Astrocyte (in vitro differentiated cells and primary cell): ENCODE measurements at places on chromosomes 4 and X.

DNA sequence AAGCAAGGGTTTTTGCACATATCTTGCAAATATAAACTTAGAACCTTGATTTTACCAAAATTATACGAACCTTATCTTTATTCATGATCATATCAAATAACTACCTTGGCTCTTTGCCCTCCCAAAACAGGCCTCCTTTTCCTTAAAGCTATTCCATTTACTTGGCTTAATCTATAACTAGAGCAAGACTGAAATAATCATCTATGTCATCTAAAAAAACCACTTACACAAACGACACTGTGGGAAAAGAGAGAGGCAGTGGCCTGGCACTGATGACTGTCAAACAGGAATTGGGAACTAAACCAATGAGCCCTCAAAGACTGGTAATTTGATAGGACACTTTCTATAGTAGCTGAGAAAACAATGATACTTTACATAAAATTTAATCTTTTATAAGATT lies 11.7 kb upstream of the PTPN13 start:
- no peak for DNase-seq
- H3K27ac ChIP-seq, result no peak overlapping the region
- H3K36me3 ChIP-seq, result no peaks in the 10 kb centered on the region
- no peaks in the 10 kb centered on the region for H3K27me3 ChIP-seq

DNA sequence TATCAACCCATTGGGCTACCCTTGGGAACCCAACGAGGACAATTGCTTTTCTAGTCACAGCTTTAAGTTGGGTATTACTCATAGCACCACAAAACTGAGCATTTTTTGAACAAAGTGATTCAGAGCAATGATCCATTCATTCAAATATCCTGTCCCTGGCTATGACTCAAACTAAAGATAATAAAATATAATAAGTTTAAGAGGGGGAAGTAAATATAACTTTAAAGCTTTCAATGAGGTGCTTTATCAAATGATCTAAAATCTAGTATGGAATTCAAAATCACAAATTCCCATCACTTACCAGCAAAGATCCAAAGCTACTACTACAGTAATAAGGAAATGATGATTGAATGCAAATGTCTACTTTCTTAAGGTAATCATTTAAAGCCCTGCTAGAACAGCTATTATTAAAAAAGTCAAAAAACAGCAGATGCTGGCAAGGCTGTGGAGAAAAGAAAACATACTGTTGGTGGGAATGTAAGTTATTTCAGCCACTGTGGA lies 39.8 kb upstream of the S100G start:
- H3K36me3 ChIP-seq, result no peaks in the 10 kb centered on the region
- H3K4me3 ChIP-seq, result no peak overlapping the region
- peaks cover 4% of the 10 kb centered on the region for H3K4me1 ChIP-seq
- H3K27ac ChIP-seq, result peak overlapping the region; percentile 93

DNA sequence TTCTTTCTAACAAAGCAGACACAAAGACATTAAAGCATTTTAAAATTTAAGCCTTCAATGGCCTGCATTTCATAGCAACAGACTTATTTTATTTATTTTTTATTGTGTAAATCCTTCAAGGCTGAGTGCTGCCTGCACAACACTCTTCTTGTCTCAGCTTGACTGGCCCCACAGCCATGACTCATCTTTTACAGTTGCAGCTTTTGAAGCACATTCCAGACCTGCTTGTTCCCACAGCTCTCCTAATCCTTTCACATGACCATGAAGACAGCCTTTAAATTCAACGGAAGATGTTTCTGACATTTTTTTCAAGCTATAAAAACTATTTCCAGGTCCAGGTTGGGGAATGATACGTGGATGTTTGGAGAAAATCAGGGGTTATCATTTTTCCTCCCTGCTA lies 276.9 kb upstream of the TACR3 start:
- peak overlapping the region; percentile 53 for H3K27ac ChIP-seq
- peak; percentile 86 for DNase-seq
- no peaks in the 10 kb centered on the region for H3K36me3 ChIP-seq
- peaks cover 4% of the 10 kb centered on the region for H3K4me1 ChIP-seq
- no peaks in the 10 kb centered on the region for H3K27me3 ChIP-seq
- peak overlapping the region; percentile 17 for H3K4me3 ChIP-seq

DNA sequence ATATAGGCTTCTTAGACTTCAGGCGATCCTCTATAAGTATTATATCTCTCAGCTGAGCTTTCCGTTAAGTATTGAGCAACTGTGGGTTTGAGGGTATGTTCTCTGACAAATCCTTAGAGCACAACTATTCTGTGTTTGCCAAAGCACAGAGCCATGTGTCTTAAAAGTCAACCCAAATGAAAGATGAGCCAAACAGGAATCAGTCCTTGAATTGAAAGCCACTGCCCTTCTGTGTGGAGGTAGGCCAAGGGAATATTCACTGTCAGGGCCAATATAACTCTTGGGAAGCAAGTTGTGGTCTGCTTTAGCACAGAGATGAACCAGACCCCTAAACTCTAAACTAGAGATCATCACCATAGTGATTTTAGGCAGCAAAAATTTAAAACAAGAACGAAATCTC lies 164.0 kb downstream of the STAG2 start:
- no peaks in the 10 kb centered on the region for H3K4me1 ChIP-seq
- no peak for DNase-seq
- no peak overlapping the region for H3K4me3 ChIP-seq
- no peaks in the 10 kb centered on the region for H3K27me3 ChIP-seq
- no peaks in the 10 kb centered on the region for H3K36me3 ChIP-seq

DNA sequence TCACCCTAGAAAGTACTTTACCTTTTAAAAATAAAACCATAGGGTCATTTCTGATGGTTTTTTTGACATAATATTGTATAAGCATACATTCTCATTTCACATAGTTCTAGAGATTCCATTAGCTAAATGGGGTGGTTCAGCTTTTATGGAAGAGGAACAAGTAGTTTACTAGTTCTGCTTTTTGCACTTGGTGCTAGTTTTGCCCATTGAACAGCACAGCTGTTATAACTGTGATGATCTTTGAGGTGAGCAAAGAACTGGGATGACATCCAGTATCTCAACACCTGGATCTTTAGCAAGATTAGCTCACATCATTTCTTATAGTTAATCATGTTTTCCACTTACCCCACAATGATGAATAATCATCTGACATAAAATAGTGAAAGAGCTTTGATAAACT lies 40.9 kb downstream of the MOB1B start:
- H3K4me3 ChIP-seq, result no peak overlapping the region
- H3K36me3 ChIP-seq, result no peaks in the 10 kb centered on the region
- H3K27ac ChIP-seq, result no peak overlapping the region
- H3K27me3 ChIP-seq, result no peaks in the 10 kb centered on the region
- no peak for DNase-seq
- H3K4me1 ChIP-seq, result no peaks in the 10 kb centered on the region

DNA sequence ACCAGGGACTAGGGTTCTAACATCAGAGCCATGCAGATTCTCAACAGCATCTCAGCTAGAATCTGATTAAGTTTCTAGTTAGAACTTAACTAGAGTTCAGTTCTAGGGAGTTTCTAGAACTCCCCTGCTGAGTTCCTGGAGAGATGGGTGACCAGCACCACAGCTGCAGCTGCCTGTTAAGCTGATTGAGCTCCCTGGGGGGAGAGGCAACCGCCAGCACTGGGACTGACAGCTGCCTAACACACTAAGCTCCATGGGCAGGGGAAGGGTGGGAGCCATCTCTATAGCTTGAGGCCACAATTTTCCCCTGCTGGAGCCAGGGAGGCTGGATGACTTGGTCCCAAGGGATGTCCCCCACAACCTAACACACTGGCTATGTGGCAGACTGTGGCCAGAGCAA lies 84.2 kb downstream of the CHIC1 start:
- H3K27me3 ChIP-seq, result no peaks in the 10 kb centered on the region
- no peak overlapping the region for H3K27ac ChIP-seq
- H3K36me3 ChIP-seq, result no peaks in the 10 kb centered on the region
- H3K4me1 ChIP-seq, result no peaks in the 10 kb centered on the region

- no peaks in the 10 kb centered on the region for H3K36me3 ChIP-seq
- H3K4me1 ChIP-seq, result no peaks in the 10 kb centered on the region
- no peak overlapping the region for H3K27ac ChIP-seq
- DNase-seq, result no peak
- no peak overlapping the region for H3K4me3 ChIP-seq
These were observed 1384.4 kb upstream of the PCDH10 start for GRCh38 chr4:131764730-131765129.
